AG09319 (cell line): ENCODE measurements at places on chromosomes 2 and 18.

GRCh38 chr2:73218298-73218697 is 4.3 kb downstream of the SMYD5 start:
- no peak for DNase-seq

- no peak for DNase-seq
Measured at GRCh38 chr2:195342061-195342460, 315.0 kb upstream of the SLC39A10 start.

DNA sequence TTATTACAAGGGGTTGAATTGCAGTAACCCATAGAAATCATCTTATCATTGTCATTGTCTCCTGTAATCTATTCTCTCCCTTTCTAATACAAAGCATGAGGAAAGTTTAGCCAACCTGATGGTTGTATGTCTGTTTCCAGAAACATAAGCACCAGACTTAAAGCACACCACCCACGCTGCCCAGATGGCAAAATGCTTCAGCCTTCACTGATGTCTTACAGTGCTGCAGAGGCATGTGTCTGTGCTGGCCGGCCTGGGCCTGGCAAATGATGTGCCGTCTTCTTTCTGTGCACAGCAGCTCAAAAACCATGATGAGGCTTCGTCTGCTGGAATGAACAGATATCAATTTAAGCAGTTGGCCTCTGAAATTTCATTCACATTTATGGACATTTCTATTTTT is 443.0 kb upstream of the RGPD4 start:
- DNase-seq = no peak

DNA sequence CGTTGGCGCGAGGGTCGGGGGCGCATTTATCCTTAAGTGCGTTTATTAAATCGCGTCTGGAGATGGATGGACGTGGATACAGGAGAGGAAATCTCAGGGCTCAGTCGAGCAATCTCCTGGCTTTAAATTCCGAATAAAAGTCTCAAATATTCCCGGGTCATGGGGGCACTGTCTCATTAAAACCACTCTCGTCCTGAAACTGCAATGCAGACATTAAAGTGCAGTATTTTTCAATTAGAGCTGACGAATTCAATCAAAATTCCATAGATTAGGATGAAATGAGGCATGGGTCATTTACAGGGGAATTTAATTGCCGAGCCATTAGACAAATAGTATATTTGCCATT is 10.7 kb upstream of the GBX2 start:
- no peak for DNase-seq

DNA sequence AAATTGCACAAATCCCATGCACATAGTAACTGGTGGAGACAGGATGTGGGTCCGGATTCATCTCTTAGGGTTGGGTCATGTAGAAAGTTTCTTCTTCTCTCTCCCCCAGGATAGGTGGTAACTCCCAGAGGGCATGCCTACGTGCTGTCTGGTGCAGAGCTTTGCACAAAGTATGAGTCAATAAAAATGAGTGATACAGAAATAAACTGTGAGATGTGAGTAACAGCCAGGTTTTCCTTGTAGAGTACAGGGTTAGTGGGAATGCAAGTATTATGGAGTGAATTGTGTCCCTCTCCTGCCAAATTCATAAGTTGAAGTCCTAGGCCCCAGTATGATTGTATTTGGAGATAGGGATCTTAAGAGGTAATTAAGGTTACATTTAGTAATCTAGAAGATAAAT is 289.4 kb downstream of the ALK start:
- no peak for DNase-seq

DNA sequence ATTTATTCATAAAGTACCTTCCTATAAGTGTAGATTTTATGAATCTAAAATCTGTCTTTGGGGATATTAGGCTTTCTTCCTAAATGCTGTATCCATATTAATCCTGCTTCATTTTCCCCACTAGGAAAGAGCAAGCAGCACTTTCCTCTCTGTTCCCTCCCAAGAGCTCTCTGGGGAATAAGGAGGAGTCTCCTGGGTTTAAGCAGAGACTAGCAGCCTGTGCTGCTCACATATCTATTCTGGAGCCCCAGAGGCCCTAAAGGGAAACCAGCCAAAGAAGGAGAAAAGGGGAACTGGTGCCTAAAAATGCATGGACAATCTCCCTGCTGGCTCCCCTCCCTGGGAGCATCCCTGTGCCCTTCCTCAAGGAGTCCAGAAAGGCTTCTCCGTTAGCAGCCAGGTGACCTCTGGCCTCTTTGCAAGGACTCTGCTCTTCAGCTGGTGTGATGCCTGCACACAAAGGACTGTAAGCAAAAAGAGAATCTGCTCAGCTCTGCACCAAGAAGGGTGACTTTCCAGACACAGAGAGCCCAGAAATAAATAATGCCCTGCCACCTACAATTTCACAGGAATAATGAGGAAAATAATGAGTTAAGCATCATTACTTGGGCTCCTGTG is 270.6 kb downstream of the SS18 start:
- DNase-seq = no peak

- no peak for DNase-seq
Measured at GRCh38 chr18:55633032-55633431, 45.0 kb upstream of the TCF4 start.

DNA sequence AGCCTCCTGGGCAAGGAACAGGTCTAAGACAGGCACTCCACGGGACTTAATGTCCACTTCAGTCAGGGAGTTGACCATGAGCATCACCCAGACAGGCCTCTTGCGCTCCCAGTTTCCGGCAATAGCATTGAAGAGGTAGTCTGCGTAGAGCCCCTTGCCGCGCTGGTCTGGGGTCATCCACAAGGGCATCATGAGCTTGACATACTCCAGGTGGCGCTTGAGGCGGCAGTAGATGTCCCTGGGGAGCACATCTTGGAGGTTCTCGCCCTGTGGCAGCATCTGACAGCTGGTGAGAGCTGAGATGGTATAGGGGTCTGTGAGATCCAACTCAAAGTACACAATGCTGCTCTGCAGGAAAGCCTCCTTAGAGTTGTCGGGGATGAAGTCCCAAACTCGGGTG is 10.6 kb downstream of the TRABD2A start:
- DNase-seq = no peak

DNA sequence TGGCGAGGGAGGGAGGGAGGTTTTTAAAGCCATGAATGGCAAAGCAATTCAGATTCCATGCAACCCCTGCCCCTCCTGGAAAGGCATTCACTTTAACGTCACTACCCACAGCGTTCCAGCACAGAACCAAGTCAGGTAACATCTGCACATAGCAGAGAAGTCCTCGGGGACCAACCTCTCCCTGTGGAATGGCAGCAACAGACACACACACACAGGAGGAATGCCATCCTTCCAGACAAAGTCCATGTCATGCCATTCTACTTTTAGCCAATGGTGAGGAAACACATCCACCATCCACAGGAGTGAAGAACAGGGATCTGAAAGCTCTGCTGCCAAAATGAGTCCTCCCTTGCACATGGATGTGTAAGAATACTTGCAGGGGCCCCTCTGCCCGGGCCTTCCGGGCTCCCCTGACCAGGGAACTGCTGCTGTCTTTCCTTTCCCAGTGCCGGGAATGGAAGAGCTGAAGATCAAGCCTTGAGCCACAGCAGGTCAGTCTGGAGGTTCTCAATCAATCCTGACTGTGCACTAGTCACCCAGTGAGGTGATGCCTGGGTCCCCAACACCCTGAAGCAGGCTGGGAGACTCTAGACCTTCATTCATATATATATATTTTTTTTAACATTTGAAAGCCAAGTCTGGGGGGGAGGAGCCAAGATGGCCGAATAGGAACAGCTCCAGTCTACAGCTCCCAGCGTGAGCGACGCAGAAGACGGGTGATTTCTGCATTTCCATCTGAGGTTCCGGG is 63.7 kb downstream of the UXS1 start:
- no peak for DNase-seq

DNA sequence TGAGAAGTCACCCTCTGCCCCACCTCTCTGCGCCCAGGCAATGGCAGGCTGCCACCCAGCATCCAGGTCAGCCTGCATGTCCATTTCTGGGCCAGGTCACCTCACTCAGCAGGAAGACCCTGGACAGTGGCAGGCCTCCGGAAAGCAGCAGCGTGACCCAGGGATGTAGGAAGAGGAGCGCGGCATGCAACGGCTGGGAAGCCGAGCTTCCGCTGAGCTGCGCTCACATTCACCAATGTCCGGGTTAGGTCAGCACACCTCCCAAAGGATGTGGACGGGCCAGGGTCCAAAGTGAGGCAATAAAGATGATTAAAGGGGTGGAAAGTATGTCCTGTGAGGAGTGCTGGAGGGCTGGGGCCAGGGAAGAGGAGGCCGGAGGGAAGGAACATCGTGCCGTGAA is 174.5 kb downstream of the CTIF start:
- no peak for DNase-seq

DNA sequence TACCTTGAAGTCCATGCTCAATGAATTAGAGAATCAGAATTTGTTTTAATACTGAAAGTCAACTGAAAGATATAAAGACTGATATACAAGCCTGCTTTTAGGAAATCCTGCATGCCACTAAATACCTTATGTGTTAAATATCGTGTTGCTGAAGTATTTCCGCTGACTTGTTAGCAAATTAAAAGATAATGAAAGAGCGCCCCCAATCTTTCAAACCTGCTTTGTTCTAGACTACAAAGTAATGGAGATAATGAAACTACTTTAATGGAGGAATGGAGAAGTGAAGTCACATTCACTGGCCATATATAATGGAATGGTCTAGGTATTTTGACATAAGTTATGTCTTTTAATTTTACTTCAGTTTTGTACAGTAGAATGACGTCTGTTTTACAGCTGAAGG is 95.7 kb downstream of the ASXL3 start:
- no peak for DNase-seq

GRCh38 chr18:50679656-50680055 is 119.8 kb downstream of the MAPK4 start:
- DNase-seq = no peak

GRCh38 chr2:12304564-12305171 is 412.1 kb upstream of the TRIB2 start:
- DNase-seq = peak; percentile 24

DNA sequence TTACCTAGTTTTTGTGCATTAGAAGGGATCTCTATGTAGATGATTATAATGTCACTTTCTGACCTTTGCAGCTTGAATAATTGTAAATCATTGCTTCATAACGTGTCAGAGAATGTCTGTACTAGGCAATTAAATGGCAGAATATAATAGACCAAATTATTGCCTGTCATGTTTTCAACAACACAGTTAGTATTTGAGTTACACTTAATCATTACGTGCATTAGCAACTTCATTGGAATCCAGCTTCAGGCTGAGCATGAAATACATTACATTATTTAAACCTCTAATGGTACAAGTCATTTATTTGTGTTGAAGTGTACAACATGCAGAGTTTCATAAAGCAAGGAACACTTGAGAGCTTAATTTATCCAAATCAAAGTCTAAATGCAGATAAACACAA is 48.0 kb downstream of the ZNF407 start:
- DNase-seq = no peak
